Cardiac muscle cell (in vitro differentiated cells and primary cell): ENCODE measurements at places on chromosomes 1 and 21. TPM values are rescaled to one million over a fixed set of nuclear protein-coding genes. Genes with fewer than 3 reads are reported as not detected.

DNA sequence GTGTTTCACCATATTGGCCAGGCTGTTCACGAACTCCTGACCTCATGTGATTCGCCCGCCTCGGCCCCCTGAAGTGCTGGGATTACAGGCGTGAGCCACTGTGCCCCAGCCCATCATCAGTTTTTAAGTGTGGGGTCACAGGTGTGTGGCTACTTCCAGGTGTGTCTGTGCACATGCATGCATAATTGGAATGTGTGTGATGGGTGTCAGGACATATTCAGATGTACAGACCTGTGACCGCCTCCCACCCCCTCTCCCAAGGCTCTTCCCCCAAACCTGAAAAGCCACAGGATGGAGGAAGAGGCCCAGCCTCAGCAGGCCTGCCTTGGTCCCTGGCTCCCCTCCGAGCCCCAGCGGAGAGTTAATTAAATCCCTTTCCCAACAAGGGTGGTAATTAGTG lies 37.3 kb upstream of the CSF3R start:
- DNase-seq, result no peak

DNA sequence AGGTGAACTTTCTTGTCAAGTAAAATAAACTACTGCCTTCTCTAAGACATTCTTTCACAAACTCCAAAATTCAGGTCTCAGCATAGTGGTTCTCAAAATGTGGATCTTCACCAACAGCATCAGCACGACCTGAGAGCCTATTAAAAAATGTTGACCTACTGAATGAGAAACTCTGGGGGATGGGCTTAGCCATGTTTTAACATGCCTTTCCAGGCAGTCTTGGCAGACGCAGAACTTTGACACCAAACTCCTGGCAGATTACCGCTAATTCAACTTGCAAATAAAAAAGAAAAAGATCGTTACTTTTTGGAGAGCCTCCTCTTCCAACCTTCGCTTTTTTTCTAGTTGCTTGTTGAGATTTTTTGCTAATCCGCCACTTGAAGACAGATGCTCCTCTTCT lies 35.1 kb downstream of the ARHGAP29 start:
- no peak for DNase-seq

- peak; percentile 30 for DNase-seq
Observed at GRCh38 chr1:178057912-178058534, 35.9 kb upstream of the RASAL2 start.

DNA sequence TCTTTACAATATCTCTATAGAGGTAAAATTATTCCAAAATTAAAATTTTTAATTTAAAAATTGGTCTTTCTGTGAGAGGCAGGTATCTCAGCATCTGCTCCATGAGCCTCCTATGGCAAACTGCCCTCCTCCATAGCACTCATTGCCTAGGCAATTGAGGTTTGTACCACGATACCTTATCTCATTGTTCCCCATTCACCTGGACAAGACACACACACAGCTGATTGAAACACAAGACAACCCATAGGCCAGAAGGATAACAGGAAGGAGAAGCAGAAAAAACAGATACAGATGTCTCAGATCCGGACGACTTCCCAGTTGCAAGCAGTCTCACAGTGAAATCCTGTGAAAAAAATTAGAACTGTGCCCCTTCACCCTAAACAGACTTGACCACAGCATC lies 24.3 kb downstream of the RHBDL2 start:
- DNase-seq, result no peak

DNA sequence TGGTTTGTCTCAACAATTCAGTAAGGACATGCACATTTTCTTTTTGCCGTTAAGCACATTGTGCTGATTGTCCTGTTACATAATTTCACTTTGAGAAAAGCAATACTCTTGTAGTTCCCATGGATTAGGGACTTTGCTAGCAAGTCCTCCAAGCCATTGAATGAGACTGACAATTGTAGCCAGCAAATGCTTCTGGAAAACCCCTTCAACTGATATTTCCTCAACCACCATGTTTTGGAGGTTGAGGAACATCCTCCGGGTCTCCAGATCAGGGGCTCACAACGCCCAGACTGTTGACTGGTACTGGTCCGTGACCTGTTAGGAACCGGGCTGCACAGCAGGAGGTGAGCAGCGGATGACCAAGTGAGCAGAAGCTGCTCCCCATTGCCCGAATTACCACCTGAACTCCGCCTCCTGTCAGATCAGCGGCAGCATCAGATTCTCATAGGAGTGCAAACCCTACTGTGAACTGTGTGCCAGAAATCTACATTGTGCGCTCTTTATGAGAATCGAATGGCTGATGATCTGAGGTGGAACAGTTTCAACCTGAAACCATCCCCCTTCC lies 24.1 kb downstream of the ACTN2 start:
- no peak for DNase-seq

DNA sequence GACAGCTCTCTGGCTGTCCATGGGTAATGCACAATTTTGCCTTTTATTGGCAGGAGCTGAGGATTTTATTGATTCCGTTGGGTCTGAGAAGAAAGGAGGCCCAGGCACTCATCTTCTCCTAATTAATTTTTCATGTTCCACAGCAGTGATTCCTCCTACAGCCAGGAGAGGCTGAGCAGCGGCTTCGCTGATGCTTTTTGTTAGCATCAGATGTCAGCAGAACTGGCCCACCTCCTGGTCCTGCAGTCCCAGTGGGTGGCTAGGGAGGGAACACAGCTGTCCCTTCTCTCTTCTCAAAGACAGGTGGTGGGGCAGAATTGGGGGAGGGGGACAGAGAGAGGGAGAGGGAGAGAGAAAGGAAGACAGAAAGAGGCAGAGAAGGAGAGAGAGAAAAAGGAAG lies 5.7 kb downstream of the MT1HL1 start:
- peak; percentile 9 for DNase-seq

DNA sequence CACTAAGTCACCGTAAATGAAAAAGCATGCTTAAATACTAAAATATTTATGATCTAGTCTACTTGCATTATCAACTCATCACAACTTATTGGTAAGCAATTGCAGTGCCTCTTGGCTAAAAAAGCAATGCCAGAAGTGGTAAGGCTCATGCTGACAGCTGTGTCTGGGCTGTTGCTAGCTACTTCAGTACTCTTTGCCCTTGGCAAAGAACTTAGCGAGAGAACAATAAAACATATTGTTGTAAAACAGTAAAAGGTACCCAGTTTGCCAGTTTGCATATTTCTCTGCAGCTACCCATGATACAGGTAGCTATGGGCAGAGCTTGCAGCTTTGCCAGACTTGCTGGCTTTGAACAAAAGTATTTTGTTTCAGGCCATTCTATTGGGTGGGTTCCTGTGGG lies 73.1 kb downstream of the ATP6V1G3 start:
- no peak for DNase-seq

Gene LRRC8D
- 10.1 and 10.7 TPM in 2 replicates for total RNA-seq

DNA sequence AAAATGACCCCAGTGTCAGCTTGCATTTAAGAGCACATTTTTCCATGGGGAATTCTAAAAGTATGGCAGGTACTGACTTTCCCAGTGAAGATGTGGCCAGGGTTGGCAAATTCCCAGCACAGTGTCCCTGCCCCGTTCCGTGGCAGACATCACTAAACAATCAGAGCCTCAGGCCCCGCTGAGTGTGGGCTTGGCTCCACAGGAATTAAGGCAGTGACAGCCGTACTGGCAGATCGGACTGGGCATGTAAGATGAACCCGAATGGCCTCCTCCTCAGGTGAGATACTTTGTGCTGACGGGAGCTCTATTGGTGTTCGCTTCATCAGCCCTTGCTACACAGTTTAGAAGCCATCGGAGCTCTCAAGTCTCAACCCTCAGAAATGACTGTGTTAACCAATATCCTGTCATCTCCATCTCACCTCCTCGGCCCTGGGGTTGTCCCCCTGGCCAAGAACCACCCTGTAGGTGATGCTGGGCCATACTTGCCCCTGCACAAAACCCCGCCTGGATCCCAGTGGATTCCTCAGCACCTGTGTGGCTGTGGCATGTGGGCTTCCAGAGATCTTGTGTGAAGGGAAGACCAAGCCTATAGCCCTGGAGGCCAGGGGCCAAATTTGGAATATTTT lies 29.0 kb upstream of the ABCG1 start:
- DNase-seq, result no peak
